NCI-H1105 treated with DMSO at 0.1 percent for 48 hours (cell line): ENCODE measurements at places on chromosomes 7 and 10.

- no peak for DNase-seq
These were observed 5.0 kb upstream of the HOXA13 start for GRCh38 chr7:27204851-27205322.

DNA sequence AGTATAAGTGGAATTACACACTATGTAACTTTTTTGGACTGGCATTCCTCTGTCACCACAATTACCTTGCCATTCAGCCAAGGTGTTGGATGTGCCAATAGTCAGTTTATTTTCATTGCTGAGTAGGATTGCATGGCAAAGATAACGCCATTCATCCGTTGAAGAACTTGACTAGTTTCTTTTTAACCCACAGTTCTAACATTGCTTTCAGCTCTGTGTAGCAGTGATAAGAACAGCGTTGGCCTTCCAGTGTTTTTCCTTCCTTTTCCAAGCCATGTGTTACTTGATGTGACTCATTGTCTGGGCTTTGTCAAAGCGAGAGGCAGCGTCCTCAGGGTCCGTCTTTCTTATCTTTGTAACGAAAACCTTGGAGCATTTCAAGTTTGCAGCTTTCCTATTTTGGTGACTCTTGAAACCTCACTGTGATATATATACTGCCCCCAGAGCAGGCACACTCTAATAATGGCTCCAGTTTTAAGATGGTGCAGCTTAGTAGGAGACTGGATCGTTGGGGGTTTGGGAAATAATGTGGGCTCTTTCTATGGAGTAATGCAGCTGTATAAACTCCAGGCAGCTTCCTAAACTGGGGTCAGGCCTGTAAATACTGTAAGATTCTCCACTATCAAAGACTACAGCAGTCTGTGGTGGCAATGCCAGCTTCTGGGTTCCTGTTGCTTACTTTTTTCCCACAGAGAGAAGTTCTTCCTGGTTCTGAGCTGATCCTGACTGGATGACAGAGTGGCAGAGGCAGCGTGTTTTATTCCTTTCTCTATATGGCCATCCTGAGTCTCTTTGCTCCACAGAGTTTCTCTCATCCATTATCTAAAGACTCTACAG lies 41.7 kb downstream of the AKR1E2 start:
- no peak for DNase-seq

- no peak for DNase-seq
These were observed 453 bp upstream of the RNLS start for GRCh38 chr10:88583584-88583957.

DNA sequence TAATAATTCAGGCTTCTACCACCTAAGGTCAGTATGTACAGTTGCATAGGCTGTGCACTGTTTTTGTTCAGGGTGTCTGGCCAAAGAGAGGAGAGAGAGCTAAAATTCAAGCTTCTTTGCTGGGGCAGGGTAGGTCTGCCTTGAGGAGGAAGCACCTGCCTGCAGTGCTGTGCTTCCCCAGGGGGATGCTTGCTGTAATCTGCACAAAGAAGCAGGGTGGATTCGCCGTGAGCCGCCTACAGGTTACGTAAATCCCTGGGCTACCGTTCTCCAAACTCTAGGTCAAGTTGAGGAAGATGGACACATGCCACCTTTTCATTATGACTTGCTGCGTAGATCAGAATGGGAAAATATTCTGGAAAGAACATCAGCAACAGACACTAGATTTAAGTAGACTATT lies 543.3 kb downstream of the TNS3 start:
- no peak for DNase-seq

GRCh38 chr10:131739206-131739605 lies 161.6 kb upstream of the PPP2R2D start:
- no peak for DNase-seq

- DNase-seq: peak; percentile 73
These were observed 804 bp downstream of the TMEM106B start for GRCh38 chr7:12211711-12212485.

- no peak for DNase-seq
These were observed 156.2 kb upstream of the PTER start for GRCh38 chr10:16280595-16280994.
